Endothelial cell of umbilical vein (primary cell): ENCODE measurements at places on chromosomes 5 and 9. TPM values are rescaled to one million over a fixed set of nuclear protein-coding genes. Genes with fewer than 3 reads are reported as not detected.

DNA sequence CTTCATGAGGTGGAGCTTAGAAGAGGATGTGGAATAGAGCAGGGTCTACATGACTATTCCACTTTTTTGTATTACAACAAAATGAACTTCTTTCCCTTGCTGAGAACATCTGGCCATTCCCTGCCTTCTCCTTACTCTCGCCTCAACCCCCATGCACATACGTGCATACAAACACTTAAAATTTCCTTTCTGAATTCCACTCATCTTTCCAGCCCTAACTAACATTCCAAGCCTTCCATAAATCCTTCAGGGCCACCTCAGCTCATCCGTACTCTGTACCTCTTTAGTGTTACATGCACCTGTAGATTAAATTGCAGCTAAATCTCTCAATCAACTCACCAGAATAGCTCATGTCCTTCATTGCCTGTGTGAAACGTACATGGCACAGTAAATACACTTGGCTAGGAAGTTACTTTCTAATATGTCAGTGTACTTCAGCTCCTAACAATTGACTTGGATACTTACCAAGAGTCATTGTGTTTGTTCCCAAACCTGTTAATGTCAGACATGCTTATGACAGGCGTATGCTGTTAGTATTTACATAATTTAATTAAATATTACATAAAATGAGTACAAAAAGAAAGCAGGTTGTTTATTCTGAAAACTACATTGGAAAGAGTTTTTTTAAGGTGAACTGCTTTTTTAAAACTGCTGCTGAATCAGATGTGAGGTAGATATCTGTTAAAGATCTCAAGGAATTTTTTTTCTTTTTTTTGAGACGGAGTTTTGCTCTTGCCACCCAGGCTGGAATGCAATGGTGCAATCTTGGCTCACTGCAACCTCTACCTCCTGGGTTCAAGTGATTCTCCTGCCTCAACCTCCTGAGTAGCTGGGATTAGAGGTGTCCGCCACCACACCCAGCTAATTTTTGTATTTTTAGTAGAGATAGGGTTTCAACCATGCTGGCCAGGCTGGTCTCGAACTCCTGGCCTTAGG, 55.7 kb downstream of the GLIS3 start:
- no peak for DNase-seq
- no peaks in the 10 kb centered on the region for H3K36me3 ChIP-seq
- no peaks in the 10 kb centered on the region for H3K4me1 ChIP-seq
- H3K27me3 ChIP-seq, result no peaks in the 10 kb centered on the region

ERAP2 gene
- 6.1 and 10.0 TPM in 2 replicates for total RNA-seq

PLAC8L1 gene
- 0.80 and 1.1 TPM in 2 replicates for total RNA-seq

DNA sequence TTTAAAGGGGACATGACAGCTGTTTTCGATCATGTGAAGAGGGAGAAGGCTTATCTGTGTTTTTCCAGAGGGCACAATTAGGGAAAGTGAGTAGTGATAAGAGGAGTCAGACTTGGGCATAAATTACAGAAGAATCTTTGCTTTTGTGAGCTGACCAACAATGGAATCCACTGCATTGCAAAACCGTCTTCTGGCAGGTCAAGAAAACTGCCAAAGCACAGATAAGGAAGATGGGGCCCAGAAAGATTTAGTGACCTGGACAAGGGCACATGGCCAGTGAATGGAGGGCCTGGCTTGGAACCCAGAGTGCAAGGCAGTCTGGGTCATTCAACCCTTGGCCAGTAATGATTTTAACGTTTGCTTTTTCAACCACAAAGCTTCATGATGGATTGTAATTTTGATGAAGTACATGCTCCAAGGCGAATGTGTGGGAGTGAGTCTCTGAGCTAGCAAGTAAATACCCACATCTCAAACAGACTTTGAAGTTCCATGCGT, 153.2 kb upstream of the MAST4 start:
- H3K27ac ChIP-seq, result peak overlapping the region; percentile 15
- no peak overlapping the region for H3K4me3 ChIP-seq
- no peaks in the 10 kb centered on the region for H3K36me3 ChIP-seq
- DNase-seq, result no peak
- peaks cover 9% of the 10 kb centered on the region for H3K4me1 ChIP-seq

GDF9 gene
- total RNA-seq, result 0.32 TPM in 1 of 2 replicates, not detected in the other

- H3K4me1 ChIP-seq, result no peaks in the 10 kb centered on the region
- H3K36me3 ChIP-seq, result no peaks in the 10 kb centered on the region
- no peak overlapping the region for H3K27ac ChIP-seq
- peaks cover 5% of the 10 kb centered on the region for H3K27me3 ChIP-seq
Observed at GRCh38 chr5:64612344-64612961, 77.8 kb upstream of the SHISAL2B start.

DNA sequence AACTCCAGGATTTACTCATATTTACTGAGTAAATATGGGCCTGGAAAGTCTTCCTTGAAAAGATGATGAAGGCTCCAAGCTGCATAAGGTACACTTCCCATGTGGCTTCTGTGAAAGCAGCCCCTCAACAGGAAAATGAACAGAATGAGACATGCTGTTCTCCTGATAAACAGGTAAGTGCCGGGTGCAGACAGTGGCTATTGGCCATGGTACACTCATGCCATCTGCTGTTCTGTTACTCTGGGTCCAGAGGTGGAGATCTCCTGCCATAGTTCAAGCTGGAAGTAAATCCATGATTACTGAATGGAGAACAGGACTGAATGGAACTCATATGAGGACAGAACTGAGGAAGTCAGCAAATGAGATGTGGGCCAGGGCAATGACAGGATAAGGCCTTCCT, 103.6 kb downstream of the SLIT3 start:
- no peaks in the 10 kb centered on the region for H3K36me3 ChIP-seq
- no peak for DNase-seq
- no peaks in the 10 kb centered on the region for H3K4me1 ChIP-seq
- no peak overlapping the region for H3K4me3 ChIP-seq
- H3K27ac ChIP-seq, result no peak overlapping the region

PCDHGA2 gene
- 0.58 and 1.2 TPM in 2 replicates for total RNA-seq

GRCh38 chr5:88700121-88700520, 182.9 kb downstream of the MEF2C start:
- no peak overlapping the region for H3K4me3 ChIP-seq
- no peaks in the 10 kb centered on the region for H3K36me3 ChIP-seq
- peaks cover 70% of the 10 kb centered on the region for H3K27me3 ChIP-seq
- no peak for DNase-seq
- H3K4me1 ChIP-seq, result no peaks in the 10 kb centered on the region
- no peak overlapping the region for H3K27ac ChIP-seq

RXRA gene
- total RNA-seq, result 37.4 and 38.9 TPM in 2 replicates

GRCh38 chr9:12640016-12640587, 53.1 kb upstream of the TYRP1 start:
- H3K4me3 ChIP-seq, result no peak overlapping the region
- H3K27ac ChIP-seq, result no peak overlapping the region
- no peaks in the 10 kb centered on the region for H3K4me1 ChIP-seq
- H3K36me3 ChIP-seq, result no peaks in the 10 kb centered on the region
- peaks cover 5% of the 10 kb centered on the region for H3K27me3 ChIP-seq

DNA sequence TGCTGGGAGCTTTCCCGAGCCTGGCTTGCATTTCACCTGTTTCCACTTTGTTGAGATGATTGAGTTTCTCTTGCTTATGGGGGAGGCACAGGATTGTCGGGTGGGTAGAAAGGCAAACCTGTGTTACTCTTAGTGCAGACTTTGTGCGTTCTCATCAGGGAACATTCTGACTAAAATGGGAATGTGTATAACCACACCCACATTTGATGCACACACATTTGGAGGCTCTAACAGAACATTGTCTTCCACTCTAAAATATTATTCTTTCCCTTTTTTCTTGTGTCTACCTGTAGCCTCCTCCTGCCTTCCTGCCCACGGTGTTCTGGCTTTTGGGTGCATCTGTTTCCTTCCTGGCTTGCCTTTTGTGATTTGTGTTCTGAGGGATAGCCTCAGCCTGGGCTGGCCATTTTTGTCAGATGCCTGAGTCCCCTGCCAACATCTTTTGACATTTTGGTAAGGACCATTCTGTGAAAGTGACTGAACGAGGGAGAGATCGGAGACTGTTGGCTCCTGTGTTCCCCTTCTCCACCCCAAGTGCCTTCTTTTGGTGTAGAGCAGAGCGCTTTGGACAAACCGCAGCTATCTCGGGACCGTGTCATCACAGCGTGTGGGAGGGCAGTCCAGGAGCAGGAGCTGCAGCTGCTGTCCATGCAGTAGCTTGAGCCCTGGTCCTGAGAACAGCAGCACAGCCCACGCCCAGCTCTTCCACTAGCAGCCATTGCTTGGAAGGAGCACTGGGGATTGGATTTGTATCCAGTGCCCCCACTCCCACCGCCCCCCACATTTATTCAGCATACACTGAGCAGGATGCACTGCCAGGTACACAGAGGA, 101.4 kb downstream of the ARHGAP26 start:
- H3K27me3 ChIP-seq, result no peaks in the 10 kb centered on the region
- H3K36me3 ChIP-seq, result no peaks in the 10 kb centered on the region
- H3K4me3 ChIP-seq, result no peak overlapping the region

OLFM1 gene
- total RNA-seq, result 0.42 and 0.95 TPM in 2 replicates

GRCh38 chr5:139186752-139187326, 11.3 kb downstream of the SIL1 start:
- H3K27ac ChIP-seq, result no peak overlapping the region
- H3K36me3 ChIP-seq, result no peaks in the 10 kb centered on the region
- no peaks in the 10 kb centered on the region for H3K4me1 ChIP-seq
- H3K27me3 ChIP-seq, result no peaks in the 10 kb centered on the region

RAB24 gene
- total RNA-seq, result 20.6 and 20.7 TPM in 2 replicates

OBP2B gene
- not detected in 2 replicates for total RNA-seq

DNA sequence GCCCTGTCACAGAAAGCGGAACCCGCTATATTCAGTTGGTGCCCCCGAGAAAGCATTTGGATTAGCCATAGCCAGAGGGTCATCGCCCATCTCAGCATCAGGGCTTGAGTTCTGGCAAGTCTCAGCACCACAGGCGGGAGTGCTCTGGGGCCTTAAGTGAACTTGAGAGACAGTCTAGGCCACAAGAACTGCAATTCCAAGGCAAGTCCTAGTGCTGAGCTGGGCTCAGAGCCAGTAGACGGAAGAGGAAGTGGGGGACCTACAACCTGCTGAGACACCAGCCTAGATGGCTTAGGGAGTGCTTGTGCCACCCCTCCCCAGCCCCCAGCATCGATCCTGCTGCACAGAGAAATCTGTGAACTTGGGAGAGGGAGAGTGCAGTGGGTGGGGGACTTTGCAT, 594.9 kb downstream of the CCDC171 start:
- H3K27ac ChIP-seq, result no peak overlapping the region
- no peak for DNase-seq
- H3K4me3 ChIP-seq, result no peak overlapping the region
- H3K36me3 ChIP-seq, result no peaks in the 10 kb centered on the region
- no peaks in the 10 kb centered on the region for H3K4me1 ChIP-seq
- H3K27me3 ChIP-seq, result peaks cover 2% of the 10 kb centered on the region

DNA sequence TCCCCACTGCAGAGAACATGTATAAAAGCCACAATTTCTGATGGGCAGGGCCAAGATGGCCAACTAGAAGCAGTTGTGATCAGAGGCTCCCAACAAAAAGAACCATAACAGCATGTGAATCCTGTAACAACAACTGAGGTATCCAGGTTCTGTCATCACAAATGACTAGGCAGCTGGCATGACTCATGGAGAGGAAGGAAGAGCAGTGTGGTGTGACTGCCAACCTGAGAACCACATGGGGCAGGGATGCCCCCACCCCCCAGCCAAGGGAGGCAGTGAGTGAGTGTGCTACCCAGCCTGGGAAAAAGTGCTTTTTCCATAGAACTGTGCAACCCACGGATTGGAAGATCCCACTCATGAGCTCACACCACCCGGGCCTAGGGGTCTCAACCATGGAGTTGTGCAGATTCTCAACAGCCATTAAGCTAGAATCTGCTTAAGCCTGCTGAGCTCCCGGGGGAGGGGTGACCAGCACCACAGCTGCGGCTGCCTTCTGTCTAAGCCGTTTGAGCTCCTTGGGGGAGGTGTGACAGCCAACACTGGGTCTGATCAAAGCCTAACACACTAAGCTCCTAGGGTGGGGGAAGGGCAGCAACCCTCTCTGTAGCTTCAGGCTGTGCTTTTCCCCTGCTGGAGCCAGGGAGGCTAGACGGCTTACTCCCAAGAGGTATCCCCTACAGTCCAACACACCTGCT, 80.1 kb upstream of the DMAC1 start:
- no peak overlapping the region for H3K27ac ChIP-seq
- H3K4me1 ChIP-seq, result no peaks in the 10 kb centered on the region
- H3K4me3 ChIP-seq, result no peak overlapping the region
- DNase-seq, result no peak
- no peaks in the 10 kb centered on the region for H3K27me3 ChIP-seq
- H3K36me3 ChIP-seq, result no peaks in the 10 kb centered on the region

DNA sequence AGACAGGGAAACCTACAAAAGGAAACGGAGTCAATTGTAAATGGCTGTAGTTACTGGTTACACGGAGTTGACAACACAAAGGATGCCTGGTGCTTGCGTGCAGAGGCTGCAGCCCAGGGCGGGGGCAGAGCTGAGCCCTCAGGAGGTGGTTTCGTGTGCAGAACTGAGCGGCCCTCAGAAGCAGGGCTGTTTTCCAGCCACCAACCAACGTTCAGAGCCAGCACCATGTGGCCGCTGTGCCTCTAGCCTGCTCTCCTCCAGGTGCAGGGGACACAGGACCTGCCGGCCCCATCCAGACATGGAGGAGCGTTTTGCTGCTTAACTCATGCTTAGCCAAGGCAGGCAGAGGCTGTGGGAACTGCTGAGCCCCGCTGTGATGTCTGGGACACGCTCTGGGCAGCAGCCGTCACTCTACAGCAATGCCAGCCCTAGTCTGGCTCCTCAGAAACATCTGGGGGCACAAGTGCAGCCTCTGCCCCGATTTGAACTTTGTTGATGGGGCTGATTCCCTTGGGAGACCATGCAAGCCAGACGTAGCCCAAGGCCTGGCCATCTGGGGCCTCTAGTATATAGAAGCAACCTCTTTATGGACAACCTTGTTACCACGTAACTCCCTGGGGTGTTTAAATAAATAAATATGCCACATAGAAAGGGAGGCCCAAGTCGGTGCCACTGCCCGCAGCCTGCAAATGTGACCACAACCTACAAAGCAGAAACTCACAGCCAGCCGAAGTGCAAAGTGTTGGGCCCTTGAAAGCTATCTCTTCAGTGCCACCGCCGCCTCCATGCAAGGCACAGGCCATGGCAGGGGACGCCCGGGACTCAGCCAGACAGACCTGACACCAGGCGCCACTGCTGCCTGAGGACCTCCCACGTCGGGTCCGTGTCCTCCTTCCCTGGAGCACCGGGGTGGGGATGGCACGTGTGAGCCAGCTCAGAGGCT, 42.1 kb downstream of the NKD2 start:
- no peak overlapping the region for H3K27ac ChIP-seq
- peaks cover 10% of the 10 kb centered on the region for H3K36me3 ChIP-seq
- no peaks in the 10 kb centered on the region for H3K4me1 ChIP-seq
- no peak for DNase-seq
- H3K4me3 ChIP-seq, result no peak overlapping the region

LCN1 gene
- total RNA-seq, result not detected in 2 replicates

GRCh38 chr9:7333719-7334118, 465.9 kb downstream of the DMAC1 start:
- no peaks in the 10 kb centered on the region for H3K27me3 ChIP-seq
- no peak overlapping the region for H3K27ac ChIP-seq
- DNase-seq, result no peak
- no peaks in the 10 kb centered on the region for H3K36me3 ChIP-seq

GRCh38 chr9:121682201-121682600, 30.8 kb downstream of the DAB2IP start:
- no peak for DNase-seq
- peaks cover 15% of the 10 kb centered on the region for H3K36me3 ChIP-seq
- no peaks in the 10 kb centered on the region for H3K4me1 ChIP-seq
- H3K27me3 ChIP-seq, result no peaks in the 10 kb centered on the region
- H3K27ac ChIP-seq, result no peak overlapping the region
- no peak overlapping the region for H3K4me3 ChIP-seq

- H3K27ac ChIP-seq, result no peak overlapping the region
- H3K4me1 ChIP-seq, result no peaks in the 10 kb centered on the region
- H3K4me3 ChIP-seq, result no peak overlapping the region
- no peak for DNase-seq
- no peaks in the 10 kb centered on the region for H3K36me3 ChIP-seq
- H3K27me3 ChIP-seq, result no peaks in the 10 kb centered on the region
Observed at GRCh38 chr9:132837501-132838286, 40.4 kb downstream of the AK8 start.
